ENCODE measurements at places on chromosomes 11 and 22.

DNA sequence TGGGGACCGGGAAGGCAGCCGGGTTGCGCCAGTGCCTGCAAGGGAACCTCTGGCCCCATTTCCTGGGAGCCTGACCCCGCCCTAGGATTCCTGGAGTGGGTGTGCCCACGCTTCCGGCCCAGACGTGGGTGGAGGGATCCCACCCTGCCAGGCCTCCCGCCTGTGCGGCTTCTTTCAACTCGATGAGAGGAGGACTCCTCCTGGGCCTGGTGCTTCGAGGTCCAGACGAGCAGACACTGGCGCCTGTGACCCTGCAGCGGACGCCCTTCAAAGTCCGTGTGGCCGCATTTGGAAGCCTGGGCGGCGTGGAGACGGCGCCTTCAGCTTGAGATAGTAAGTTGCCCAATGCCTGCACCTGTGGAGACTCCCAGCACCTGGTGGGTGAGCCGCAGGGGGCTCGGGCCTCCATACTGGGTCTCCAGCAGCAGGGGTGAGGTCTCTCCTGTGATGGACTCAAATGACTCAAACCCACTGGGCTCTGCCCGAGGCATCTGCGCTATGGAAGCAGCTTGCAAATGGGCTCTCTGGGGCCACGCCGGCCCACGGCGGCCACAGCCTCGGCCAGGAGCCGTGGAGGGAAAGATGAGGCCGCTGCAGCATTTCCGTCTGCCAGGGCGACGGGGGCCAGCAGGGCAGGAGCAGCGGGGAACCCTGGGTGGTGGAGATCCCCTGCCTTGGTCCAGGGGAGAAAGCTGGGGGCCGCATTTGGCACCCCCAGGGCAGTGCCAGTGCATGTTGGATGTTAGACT is 64.3 kb upstream of the PPARA start:
- DNase-seq = no peak

GRCh38 chr11:121524233-121524631 is 71.5 kb upstream of the SORL1-AS1 start:
- no peak for DNase-seq

- DNase-seq = no peak
These were observed 11.1 kb downstream of the MRPL17 start for GRCh38 chr11:6671991-6672390.

GRCh38 chr11:9613830-9614762 is 40.6 kb downstream of the WEE1 start:
- peak; percentile 94 for DNase-seq

DNA sequence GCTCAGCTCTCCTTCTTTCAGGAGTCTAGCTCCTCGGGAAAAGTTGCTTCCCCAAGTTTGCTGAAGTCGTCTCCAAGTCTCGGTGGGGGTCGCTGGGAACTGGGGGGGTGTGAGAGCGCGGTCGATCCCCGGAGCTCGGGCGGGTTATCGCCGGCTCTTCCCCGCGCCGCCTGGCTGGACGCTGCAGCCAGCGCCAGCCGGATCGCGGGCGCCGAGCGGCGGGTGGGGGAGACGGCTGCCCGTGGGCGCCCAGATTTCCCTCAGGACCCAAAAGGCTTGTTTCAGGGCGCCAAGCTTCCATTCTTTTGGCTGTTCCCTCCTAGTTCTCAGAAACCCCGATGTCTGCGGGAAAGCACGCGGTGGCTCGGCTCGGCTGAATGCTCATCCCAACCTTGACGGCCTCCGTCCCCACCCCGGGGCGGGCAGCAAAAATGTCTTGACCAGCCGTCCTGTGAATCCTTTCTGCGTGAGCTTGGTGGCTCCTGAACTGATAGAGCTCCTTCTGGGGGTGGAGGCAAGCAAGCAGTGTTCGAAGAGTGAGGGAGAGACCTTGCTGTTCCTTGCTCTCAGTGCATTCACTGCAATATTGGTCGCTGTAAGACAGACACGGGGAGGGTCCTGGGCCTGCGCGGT is 1.7 kb downstream of the ZBTB16 start:
- peak; percentile 34 for DNase-seq

DNA sequence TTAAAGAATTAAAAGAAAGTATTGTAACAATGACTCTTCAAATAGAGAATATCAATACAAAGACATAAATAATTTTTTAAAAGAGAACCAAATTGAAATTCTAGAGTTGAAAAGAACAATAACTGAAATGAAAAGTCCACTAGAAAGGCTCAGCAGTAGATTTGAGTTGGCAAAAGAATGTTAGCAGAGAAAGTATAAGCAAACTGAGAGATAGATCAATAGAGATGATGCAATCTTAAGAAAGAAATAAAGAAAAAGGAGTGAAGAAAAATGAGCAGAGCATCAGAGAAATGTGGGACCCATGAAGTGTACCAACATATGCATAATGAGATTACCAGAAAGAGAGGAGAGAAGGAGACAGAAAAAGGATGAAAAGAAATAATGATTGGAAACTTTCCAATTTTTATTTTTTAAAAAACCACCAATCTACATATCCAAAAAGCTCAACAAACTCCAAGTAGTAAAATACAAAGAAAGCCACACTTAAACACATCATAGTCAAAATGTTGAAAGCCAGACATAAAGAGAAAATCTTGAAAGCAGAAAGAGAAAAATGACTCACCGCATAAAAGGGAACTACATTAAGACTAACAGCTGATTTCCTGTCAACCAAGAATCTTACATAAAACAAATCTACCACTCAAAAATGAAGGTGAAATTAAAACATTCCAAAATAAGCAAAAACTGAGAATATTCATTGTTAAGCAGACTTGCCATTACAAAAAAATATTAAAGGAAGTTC is 20.9 kb downstream of the NCF4 start:
- DNase-seq = no peak

GRCh38 chr11:74288161-74288560 is 23.3 kb downstream of the P4HA3 start:
- no peak for DNase-seq

- DNase-seq = peak; percentile 89
These were observed 7.6 kb downstream of the SLC29A2 start for GRCh38 chr11:66363805-66364535.
